ENCODE measurements at places on chromosomes 12 and 14. TPM values are rescaled to one million over a fixed set of nuclear protein-coding genes. Genes with fewer than 3 reads are reported as not detected.

- no peak for DNase-seq
Measured at GRCh38 chr12:53514628-53515290, 7.5 kb upstream of the NPFF start.

- DNase-seq = no peak
Measured at GRCh38 chr14:90732139-90732538, 84.1 kb downstream of the TTC7B start.

DNA sequence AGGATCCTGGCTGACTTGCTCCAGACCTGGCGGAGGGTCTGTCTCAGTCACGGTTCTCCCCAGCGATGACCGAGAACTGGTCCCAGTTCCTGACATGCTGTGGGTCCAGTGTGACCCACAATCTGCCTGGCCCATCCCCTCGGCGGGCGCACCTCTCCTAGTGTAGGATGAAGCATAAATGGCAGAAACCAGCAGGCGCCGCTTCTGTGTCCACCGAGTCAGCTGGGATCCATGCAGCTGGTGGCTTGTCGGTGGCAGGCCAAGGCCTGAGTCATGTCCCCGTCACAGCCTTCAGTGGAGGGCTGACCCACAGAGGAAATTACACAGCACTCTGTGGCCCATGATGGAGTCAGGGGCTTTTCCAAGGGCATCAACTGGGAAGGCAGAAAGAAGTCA lies 38.5 kb downstream of the NFKBIA start:
- DNase-seq = peak; percentile 92

The SCARB1 gene
- 13.0 TPM for total RNA-seq

GRCh38 chr14:67762051-67762450 lies 54.3 kb downstream of the ZFYVE26 start:
- no peak for DNase-seq

- DNase-seq = no peak
Measured at GRCh38 chr12:108939594-108939993, 59.7 kb downstream of the DAO start.

The WDR89 gene
- total RNA-seq = 8.7 TPM
